ENCODE measurements at places on chromosomes 1 and 21.

DNA sequence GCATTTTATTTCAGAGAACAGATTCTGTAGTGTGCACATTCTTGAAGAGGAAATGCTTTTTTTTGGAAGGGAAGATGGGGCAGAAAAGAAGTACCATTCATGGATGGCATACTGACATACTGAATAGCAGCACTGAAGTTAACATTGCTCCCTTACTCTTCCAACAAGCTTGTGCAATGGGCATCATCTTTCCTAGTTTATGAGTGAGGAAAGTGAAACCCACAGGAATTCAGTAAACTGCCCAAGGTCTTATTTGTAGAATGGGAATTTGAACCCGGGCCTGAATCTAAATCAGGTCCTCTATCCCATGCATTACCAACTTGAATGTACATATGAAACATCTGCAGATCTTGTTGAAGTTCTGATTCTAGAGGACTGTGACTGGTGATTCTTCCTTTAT, 215.7 kb upstream of the FGGY start:
- no peak for DNase-seq

DNA sequence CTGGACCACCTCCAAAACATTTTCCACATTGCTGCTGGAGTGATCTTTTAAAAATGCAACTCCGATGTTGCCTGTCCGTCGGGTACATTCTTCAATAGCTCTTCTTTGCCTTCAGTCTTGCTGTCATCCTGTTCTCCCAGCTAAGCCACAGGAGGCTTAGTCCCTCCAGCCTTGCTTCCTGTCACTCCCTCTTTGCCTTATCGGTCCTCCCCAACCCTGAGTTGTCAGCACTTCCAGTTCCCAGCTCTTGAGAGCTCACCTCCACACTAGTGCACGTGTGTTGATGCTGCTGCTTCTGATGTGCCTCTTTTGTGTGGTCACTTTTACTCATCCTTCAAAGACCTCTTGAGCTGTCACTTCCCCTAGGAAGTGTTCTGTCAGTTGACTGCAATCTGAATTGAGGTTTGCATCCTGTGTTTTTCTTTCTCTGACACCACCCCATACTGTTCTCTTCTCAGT, 15.3 kb downstream of the UCK2 start:
- DNase-seq: no peak

GRCh38 chr1:18397641-18398040, 83.1 kb upstream of the KLHDC7A start:
- DNase-seq: no peak

DNA sequence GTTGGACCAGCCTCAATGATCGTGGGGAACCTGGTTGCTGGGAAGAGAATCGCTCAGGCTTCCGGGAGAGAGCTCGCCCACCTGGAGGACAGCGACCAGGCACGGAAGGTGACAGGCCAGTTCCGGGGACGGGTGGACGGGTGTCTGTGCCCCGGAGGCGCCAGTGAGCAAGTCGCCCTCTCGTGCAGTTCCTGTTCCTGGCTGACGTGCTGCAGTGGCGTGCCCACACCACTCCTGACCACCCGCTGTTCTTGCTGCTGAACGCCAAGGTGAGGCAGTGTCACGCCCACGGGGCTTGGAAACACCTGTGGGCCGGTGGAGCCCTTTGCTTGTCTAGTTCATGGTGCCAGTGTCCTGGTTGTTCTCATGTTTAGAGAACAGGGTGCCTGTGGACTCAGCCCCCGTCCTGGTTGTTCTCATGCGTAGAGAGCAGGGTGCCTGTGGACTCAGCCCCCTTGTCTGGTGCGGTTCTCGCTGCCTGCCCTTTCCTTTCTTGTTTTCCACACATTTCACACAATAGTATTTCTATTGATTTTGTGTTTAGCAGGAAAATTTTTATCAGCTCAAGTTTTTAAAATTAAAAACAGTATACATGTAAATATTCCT, 53.1 kb downstream of the S100B start:
- DNase-seq: no peak

- DNase-seq: no peak
Observed at GRCh38 chr1:240888039-240888786, 276.3 kb upstream of the GREM2 start.

GRCh38 chr1:207798847-207799246, 47.0 kb downstream of the CD46 start:
- no peak for DNase-seq

DNA sequence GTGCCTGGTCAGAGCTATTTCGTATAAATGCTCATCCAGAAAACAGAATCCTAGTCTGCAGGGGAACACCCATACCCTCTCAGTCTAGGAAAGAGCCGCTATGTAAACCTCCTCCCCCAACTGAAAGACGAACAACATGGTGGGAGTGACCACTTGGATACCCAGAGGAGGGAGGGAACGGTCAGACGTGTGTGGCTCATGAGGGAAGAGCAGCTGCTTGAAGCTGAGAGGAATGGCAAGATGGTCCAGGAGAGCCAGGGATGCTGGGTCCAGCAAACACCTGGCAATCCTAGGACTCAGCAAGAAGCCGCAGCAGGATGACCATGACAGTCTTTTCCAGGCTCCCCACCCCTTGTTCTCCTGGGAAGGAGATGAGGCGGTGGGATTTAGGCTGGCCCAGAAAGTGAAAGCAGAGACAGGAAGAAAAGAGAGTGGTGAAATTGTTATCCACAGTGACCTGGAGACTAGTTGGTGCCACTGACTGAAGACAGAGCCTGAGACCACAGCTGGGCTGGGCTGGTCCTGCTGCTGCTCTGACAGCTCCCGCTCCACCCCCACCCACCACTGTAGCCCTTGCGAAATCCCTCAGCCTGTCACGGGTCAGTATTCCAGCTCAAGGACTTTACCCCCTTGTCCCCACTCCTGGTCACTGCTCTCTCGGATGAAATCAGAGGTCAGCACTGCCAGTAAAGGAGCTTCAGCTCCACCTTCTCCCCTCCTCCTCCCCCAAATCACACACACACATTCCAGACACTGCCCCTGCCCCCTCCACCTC, 3.6 kb downstream of the CERS2 start:
- no peak for DNase-seq

GRCh38 chr1:222454186-222454585, 93.7 kb downstream of the HHIPL2 start:
- no peak for DNase-seq

- DNase-seq: no peak
Observed at GRCh38 chr21:44649521-44650100, 3.4 kb downstream of the KRTAP10-11 start.

- no peak for DNase-seq
Observed at GRCh38 chr1:19468397-19468956, 16.9 kb downstream of the CAPZB start.

DNA sequence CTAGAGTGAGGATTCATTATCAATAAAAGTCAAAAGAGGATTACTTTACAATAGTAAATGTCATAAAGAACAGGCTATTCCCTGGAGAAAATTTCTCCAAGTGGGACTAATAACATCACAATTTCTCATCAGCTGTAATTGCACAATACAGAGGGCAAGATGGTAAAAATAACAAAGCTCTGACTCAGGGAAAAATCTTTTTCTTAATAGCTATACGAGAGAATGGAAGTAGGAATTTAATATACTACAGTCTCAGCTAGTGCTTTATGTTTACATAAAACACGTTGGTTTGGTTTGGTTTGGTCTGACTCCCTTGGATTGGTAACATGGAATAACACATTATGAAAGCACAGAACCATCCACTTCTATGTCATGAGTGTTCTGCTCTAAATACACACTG, 397.6 kb downstream of the LRRIQ3 start:
- no peak for DNase-seq

DNA sequence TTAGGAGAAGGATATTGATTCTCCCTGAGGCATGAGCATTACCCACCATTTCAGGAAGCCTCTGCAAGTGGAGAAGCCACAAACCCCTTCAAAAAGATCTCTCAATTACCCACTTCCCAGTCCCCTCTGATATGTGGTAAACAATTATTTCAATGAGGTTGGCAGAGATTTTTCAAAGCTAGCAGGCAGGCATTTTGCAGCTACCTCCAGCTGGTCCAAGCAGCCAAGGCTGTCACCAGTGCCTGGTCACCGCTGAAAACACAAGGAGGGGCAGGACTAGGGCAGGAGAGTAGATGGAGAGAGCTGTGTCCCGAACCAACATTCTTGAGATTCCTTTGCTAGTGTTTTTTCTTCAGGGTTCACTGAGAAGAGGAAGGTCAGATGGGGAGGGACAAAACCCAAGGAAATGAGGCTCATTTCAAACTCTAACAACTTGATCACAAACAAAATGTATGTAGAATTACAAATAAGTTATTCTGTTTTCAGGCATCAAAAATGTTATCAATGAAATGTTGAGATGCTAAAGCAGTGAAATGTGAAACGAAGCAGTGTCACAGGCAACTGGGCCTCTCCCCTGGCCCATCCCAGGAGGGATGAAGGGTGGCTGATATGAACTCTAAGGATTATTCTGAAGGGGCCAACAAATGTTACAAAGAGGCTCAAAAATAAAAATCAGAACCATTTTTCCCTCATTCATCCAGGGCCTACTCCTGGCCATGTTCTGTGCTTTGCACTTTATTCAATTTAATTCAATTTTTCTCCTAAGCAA, 22.3 kb downstream of the APP start:
- no peak for DNase-seq

DNA sequence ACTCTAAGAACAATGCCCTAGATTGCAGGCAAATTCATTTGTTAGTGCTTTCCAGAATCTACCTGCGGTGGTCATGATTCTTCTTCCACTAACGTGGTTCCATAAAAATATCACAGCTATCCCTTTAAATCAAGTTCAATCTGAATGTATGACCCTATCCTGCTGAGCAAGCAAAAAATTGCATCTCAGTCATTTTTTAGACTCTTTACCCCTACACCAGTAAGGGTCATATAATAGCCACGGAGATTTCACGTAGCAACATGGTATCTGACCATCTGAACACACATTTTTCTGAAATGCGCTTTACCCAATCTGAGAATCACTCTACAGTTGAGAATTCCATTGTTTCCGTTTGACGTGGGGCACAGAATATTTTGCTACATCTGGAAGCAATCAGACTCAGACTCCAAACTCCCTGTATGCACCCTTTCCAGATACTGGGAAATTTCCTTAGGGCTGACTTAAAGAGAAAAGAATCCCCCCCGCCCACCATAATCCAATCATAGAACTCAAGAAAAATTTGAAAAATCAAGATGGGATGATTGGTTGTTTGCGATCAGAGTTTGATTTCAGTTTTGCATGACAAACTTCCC, 699.2 kb upstream of the ZP4 start:
- DNase-seq: no peak

DNA sequence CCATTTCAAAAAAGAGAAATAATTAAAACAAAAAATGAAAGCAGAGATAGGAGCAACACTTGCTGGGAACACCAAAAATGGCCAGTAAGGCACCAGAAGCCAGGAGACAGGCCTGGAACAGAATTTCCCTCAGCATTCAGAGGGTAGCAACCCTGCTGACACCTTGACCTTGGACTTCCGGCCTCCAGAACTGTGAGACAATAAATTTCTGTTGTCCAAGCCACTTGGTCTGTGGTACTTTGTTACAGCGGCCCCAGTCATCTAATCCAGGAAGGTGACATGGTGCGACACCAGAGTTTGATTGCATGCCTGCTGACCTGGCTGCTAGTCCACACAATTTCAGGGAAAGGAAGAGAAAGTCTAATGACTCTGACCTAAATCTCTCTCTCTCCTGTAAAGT, 10.6 kb upstream of the RAB4A start:
- DNase-seq: no peak

- DNase-seq: no peak
Observed at GRCh38 chr1:65799601-65800000, 6.9 kb downstream of the PDE4B start.

GRCh38 chr1:195970209-195970608, 638.0 kb downstream of the KCNT2 start:
- DNase-seq: no peak

GRCh38 chr1:29478151-29478791, 241.9 kb downstream of the PTPRU start:
- DNase-seq: no peak

DNA sequence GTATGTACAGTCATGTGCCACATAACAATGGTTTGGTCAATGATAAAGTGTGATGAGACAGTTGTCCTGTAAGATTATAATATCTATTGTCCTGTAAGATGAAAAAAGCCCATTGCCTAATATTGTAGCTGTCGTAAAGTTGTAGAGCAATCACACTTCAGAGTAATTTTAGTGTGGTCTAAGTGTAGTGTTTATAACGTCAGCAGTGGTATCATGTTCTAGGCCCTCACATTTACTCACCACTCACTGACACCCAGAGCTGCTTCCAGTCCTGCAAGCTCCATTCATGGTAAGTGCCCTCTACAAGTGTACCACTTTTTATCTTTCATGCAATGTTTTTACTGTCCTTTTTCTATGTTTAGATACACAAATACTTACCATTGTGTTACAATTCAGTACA, 259.9 kb upstream of the RAB4A start:
- no peak for DNase-seq

DNA sequence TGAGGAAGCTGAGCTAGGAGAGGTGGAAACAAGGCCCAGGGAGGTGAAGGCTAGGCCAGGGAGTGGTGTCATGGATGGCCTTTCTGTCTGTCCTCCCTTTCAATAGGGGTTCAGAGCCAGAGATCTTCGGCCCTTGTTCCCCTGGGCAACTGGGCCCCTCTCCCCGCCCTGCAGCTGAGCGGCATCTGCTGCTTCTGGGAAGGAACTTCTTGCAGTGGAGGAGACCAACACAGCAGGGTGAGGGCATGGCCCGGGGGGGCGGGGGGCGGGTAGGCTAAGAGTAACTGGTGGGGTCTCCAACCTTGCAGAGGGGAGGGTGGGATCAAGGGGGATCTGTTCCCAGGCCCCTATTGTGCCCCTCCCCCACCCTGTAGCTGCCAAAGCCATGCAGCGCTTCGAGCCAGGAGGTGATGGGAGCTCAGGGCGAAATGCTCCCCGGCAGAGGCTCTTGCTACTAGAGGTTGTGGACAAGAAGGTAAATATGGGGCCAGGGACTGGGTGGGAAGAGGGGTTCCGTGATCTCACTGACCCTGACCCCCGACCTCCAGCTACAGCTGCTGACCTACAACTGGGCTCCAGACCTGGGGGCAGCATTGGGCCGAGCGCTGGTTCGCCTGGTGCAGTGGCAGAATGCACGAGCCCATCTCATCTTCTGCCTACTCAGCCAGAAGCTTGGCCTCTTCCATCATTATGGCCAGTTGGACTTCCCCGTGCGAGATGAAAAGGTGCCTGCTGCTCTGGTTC, 11.7 kb downstream of the HYI start:
- DNase-seq: no peak

- no peak for DNase-seq
Observed at GRCh38 chr1:5881526-5882222, 110.6 kb downstream of the NPHP4 start.

- DNase-seq: no peak
Observed at GRCh38 chr1:205140113-205140512, 18.3 kb upstream of the RBBP5 start.

All from esophagus squamous epithelium (tissue), 5 donors.